ENCODE measurements at places on chromosomes 1 and 21.

- DNase-seq, result no peak
Measured at GRCh38 chr1:169488157-169488556, 2.4 kb upstream of the SLC19A2 start.

- no peak for DNase-seq
Measured at GRCh38 chr1:213996320-213997037, 8.7 kb downstream of the PROX1 start.

GRCh38 chr21:37224861-37225839 is 42.0 kb downstream of the VPS26C start:
- no peak for DNase-seq

- DNase-seq, result no peak
Measured at GRCh38 chr1:20947409-20947808, 160.3 kb upstream of the HP1BP3 start.

- DNase-seq, result peak; percentile 41
Measured at GRCh38 chr1:149927056-149927562, 494 bp downstream of the SF3B4 start.

GRCh38 chr1:61926597-61926996 is 184.3 kb downstream of the PATJ start:
- no peak for DNase-seq

GRCh38 chr1:7430691-7431090 is 340.4 kb upstream of the VAMP3 start:
- no peak for DNase-seq

DNA sequence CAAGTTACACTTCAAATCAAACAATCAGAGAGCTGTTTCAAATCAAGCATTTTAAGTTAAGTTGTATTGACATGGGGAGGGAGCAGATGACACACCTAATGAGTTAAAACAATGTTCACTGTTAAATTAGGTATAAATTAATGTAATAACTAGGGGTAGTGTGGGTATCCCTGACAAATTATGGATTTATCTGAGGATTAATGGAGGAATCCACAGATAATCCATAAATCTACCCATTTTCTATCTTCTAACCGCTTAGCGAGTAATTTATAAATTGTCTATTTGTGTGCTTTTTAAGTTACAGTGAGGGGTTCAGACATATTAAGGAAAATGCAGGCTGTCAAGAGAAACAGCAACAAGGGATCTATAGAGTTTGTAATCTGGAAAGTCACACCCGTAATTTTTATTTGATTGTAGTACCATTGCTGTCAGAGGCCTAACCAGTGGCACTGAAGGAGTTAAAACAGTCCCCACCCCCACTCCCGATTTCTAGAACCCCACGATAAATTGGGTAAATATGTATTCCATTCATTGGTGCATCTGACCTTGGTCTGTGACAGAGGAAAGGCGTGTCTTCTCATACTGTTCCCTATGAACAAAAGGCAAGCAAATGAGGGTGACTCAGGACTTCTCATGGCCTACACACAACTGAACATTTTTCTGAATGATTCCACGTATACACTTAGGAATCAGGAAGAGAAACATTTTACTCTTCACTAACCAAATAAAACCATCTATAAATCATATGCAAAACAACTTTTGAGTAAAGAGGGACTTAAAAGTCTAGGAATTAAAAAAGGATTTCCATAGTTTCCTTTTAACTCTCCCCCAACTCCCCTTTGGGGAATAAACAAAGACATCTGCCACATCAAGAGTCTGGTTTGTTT is 7.4 kb downstream of the IRF2BP2 start:
- DNase-seq, result peak; percentile 94

DNA sequence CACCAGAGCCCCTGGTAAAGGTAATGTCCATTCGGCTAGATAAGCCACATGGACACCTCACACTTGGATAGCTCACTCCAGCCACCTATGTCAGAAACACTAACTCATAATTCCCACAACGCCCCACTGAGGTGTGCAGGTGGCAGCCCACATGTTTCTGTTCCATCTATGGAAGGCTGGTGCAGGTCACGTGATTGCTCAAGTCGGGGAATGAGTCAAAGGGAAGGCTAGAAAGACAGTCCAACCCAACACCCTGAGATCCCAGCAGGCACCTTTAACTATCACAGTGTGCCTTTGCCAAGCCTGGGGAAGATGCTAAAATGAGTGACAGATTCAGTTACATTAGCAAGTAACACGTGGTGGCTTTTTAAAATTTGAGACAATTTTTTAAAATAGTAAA is 45.3 kb upstream of the KCNE1 start:
- DNase-seq, result no peak

- no peak for DNase-seq
Measured at GRCh38 chr1:93880731-93881130, 1.7 kb upstream of the DNTTIP2 start.

DNA sequence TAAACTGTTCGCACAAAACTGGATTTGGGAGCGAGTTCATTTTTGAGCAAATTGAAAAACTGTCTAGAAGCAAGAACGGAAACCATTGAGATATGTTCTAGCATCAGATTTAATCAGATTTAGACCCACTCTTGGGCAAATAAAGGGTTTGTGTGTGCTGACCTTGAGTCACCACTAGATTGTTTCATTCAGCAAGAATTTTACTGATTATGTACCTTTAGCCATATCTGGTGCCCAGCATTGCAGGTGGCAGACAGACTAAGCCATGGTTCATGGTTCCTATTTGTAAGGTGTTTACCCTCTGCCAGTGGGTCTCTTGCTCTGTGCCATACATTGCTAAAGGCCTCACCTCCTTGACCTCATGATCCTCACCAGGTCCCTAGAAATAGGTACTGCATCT is 1.4 kb downstream of the NUDC start:
- DNase-seq, result no peak

DNA sequence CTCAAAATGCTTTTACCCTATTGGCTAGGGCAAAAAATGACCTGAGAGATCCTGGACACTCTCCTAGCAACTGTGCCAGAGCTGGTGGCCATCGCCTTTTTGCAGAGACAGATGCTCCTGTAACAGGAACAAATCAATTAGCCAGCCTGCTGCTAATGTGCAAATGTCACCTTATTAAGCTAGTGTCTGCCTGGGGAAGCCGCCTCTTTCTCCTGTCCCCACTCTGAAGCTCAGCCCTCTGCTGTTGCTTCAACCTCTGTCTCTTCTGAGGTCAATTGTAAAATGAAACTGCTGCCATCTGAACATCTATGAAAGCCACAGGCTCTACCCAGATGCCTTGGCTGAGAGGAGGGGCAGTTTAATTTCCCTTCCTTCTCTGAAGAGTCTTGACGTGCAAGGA is 85.5 kb upstream of the CACNA1E start:
- no peak for DNase-seq

DNA sequence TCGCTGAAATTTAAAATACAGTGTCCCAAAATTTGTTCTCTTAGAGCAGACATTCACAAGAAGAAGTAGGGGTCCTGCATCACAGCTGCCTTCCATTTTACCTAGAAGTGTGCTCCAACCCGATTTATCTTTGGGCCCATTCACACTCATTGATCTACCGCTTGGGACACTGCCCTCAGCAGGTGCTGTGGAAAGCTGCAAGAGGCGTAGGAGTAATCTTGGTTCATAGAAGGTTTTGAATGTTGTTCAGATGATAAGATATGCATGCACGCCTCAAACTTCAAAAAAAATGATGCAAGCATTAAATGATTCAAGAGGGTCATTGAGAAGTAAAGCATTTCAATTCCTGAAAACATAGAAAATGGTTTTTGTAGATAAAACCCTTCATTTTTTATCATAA is 18.6 kb upstream of the C1orf105 start:
- no peak for DNase-seq

GRCh38 chr1:229368347-229368746 is 25.5 kb upstream of the CCSAP start:
- DNase-seq, result no peak

GRCh38 chr1:246377625-246378153 is 129.4 kb downstream of the SMYD3 start:
- no peak for DNase-seq

DNA sequence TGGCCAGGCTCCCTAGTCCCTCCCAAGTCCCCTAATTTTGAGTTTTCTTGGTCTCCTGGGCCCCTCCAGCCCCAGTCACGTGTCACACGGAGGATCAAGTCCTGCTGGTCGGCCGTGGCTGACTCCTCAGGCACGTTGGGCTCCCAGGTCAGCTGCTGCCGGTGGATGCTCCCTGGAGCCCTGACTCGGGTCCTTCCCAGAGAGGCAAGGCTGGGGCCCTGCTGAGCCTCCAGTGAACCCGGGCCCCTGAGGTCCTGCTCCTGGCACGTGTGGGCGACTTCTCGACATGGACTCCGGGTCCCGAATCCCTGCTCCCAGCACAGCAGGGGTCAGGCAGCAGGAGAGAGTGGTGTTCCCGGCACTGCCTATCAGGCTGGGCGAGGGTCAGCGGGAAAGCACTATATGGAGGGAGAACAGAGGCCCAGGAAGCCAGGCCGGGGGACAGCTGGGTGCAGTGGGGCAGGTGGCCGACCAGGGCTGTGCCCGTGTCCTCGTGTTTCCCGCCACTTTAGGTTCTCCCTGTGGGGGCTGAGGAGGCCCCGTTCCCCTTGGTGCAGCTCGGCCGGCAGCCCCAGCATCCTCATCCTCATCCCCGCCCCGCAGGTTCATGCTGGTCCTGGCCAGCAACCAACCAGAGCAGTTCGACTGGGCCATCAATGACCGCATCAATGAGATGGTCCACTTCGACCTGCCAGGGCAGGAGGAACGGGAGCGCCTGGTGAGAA is 13.2 kb downstream of the TMEM240 start:
- no peak for DNase-seq

GRCh38 chr1:84584126-84584525 is 9.9 kb upstream of the CTBS start:
- no peak for DNase-seq

DNA sequence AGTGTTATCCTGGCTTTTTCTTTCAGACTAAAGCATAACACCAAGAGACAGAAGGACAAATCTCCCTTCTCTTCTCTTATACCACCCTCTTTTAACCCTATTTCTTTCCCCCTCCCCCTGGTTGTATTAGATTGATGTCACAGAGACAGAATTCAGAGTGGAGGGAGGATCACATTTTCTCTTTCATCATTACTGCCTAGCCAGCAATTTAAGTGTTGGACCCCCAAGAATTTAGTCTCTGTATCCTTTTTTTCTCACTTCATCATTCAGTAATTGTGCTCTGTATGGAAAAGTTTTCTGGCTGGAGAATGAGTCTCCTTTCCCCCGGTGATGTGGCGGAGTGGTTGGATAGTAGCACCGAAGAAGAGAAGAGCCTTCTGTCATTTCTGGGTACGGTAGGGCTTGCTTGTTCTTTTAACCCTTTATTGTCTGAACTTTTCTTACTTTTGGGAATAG is 124.8 kb downstream of the CLEC20A start:
- no peak for DNase-seq

GRCh38 chr1:104761961-104762570 is 1012.4 kb downstream of the AMY1C start:
- no peak for DNase-seq

- peak; percentile 14 for DNase-seq
Measured at GRCh38 chr1:78492386-78492950, 1.7 kb downstream of the PTGFR start.

- DNase-seq, result no peak
Measured at GRCh38 chr1:12548279-12548972, 69.6 kb downstream of the DHRS3 start.

GRCh38 chr1:31029026-31029425 is 36.5 kb downstream of the PUM1 start:
- peak; percentile 64 for DNase-seq

GRCh38 chr1:30271401-30272276 is 451.7 kb downstream of the MATN1 start:
- no peak for DNase-seq

GRCh38 chr1:177945943-177946650 is 23.8 kb downstream of the SEC16B start:
- DNase-seq, result peak; percentile 71

DNA sequence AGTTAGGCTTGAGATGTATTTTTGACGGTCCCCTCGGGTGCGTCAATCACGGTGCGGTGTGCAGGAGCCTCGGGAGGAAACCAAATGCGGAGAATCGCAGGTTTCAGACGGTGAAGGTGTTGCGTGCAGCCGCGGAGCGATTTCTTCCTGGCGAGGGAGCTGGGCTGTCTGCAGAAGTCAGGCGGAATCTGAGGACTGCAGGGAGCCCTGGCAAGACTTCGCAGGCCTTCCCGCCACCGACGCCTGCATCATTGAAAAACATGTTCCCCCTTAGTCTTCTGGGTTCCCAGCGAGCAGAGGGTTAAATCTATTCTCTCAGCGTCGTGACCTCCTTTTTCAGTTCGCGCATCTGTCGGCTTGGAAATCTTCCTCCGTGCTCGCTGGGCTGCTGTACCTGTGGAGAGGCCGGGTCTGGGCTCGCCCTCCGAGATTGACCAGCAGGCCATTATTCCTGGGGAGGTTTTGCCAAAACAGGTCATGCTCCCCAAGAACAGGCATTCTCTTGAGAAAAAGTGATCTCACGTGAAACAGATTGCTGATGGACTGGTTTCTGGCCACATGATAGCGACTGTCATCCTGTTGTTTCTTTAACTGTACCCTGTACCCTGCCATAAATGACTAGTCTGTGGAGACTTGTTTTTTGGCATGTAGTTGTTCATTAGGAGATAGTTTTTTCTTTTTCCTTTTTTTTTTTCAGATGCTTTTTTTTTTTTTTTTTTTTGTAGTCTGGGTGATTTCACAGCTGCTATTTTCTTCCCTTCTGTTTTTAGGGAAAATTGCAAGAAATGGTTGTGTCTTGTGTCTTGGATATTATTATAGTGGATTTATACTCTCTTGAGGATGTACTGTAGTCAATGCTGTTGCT is 894 bp downstream of the EPB41 start:
- DNase-seq, result peak; percentile 49
